ENCODE measurements at places on chromosomes 16 and 17.

- no peak for DNase-seq
- no peak overlapping the region for H3K27ac ChIP-seq
- H3K27me3 ChIP-seq: no peaks in the 10 kb centered on the region
- no peaks in the 10 kb centered on the region for H3K4me1 ChIP-seq
- no peaks in the 10 kb centered on the region for H3K36me3 ChIP-seq
- H3K4me3 ChIP-seq: no peak overlapping the region
Observed at GRCh38 chr17:31802502-31802901, 56.5 kb downstream of the COPRS start.

- DNase-seq: peak; percentile 51
- no peaks in the 10 kb centered on the region for H3K27me3 ChIP-seq
- peaks cover 38% of the 10 kb centered on the region for H3K36me3 ChIP-seq
- peaks cover 27% of the 10 kb centered on the region for H3K4me1 ChIP-seq
Observed at GRCh38 chr17:75827308-75828075, 16.7 kb downstream of the UNC13D start.

DNA sequence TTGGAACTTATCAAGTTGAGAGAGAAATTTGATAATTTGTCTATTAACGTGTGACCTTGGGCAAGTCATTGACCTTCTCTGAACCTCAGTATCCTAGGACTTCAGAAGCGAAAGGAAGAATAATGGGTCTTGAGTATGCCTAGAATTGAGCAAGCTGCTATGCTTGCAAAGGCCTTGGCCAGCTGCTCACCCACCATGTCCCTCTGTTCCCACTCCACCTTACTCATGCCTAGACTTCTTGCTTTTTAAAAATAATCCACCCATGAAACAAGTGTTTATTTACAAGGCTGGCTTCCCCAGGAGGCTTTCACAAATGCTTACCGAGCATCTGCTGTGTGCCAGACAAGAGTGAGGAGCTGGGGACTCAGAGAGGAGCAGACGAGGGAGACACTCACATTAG, 590.6 kb downstream of the MAF start:
- H3K36me3 ChIP-seq: no peaks in the 10 kb centered on the region
- no peaks in the 10 kb centered on the region for H3K27me3 ChIP-seq
- no peak for DNase-seq
- H3K4me1 ChIP-seq: no peaks in the 10 kb centered on the region
- H3K27ac ChIP-seq: no peak overlapping the region

GRCh38 chr17:32567511-32567910, 80.7 kb downstream of the CDK5R1 start:
- H3K36me3 ChIP-seq: no peaks in the 10 kb centered on the region
- H3K4me3 ChIP-seq: no peak overlapping the region
- no peak overlapping the region for H3K27ac ChIP-seq

GRCh38 chr17:50219939-50220465, 18.6 kb upstream of the COL1A1 start:
- no peak for DNase-seq
- H3K27ac ChIP-seq: no peak overlapping the region
- no peaks in the 10 kb centered on the region for H3K4me1 ChIP-seq
- H3K27me3 ChIP-seq: no peaks in the 10 kb centered on the region
- H3K4me3 ChIP-seq: no peak overlapping the region

GRCh38 chr16:30063278-30063892, 2.2 kb upstream of the ALDOA start:
- peaks cover 12% of the 10 kb centered on the region for H3K36me3 ChIP-seq
- H3K27ac ChIP-seq: peak overlapping the region; percentile 93
- H3K4me1 ChIP-seq: peaks cover 33% of the 10 kb centered on the region
- no peak for DNase-seq

DNA sequence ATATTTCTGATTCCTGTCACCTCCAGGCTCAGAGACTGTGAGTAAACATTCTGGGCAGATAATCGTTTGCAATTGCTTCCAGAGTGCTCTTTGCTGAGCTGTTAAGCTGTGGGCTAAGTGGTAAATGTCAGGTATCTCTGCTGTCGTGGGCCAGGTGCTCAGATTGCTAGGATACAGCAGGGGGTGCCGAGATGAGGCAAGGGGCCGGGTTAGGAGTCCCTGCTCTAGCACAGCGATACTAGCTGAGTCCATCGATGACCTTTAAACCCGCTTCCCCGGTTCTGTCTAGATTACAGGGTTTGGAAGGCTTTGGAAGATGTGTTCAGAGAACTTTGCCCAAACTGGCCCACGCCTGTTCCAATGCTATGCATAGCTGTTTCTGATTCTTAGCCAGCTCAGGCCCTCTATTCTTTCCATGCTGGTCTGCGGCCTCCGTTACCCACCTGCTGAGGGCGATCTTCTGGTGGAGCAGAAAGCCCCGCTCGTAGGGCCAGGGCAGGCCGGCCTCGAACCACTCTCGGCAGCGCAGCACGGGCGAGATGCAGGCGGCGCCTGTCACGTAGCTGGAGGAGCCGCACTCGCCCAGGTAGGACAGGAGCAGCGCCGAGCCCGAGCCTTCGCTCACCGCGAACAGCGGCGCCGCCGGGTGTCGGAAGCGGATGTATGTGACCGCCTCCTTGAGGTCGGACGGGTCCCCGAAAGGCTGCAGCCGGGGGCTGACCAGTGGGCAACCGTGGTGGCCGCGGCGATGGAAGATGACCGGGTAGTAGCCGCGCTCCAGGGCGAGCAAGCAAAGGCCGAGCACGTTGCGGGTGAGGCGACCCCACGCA, 979 bp downstream of the ABHD15 start:
- H3K36me3 ChIP-seq: peaks cover 11% of the 10 kb centered on the region
- DNase-seq: peak; percentile 65
- peak overlapping the region; percentile 66 for H3K27ac ChIP-seq
- no peaks in the 10 kb centered on the region for H3K27me3 ChIP-seq
- H3K4me3 ChIP-seq: peak overlapping the region; percentile 75
- peaks cover 33% of the 10 kb centered on the region for H3K4me1 ChIP-seq

GRCh38 chr17:77086433-77087010, 54.2 kb upstream of the SEC14L1 start:
- H3K4me1 ChIP-seq: peaks cover 34% of the 10 kb centered on the region
- H3K4me3 ChIP-seq: peak overlapping the region; percentile 17
- peak; percentile 68 for DNase-seq
- no peak overlapping the region for H3K27ac ChIP-seq
- no peaks in the 10 kb centered on the region for H3K27me3 ChIP-seq

DNA sequence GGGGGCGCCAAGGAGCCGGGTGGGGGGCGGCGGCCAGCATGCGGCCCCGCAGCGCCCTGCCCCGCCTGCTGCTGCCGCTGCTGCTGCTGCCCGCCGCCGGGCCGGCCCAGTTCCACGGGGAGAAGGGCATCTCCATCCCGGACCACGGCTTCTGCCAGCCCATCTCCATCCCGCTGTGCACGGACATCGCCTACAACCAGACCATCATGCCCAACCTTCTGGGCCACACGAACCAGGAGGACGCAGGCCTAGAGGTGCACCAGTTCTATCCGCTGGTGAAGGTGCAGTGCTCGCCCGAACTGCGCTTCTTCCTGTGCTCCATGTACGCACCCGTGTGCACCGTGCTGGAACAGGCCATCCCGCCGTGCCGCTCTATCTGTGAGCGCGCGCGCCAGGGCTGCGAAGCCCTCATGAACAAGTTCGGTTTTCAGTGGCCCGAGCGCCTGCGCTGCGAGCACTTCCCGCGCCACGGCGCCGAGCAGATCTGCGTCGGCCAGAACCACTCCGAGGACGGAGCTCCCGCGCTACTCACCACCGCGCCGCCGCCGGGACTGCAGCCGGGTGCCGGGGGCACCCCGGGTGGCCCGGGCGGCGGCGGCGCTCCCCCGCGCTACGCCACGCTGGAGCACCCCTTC, 484 bp downstream of the FZD2 start:
- no peaks in the 10 kb centered on the region for H3K36me3 ChIP-seq
- H3K4me1 ChIP-seq: peaks cover 25% of the 10 kb centered on the region
- peaks cover 16% of the 10 kb centered on the region for H3K27me3 ChIP-seq
- H3K27ac ChIP-seq: no peak overlapping the region

DNA sequence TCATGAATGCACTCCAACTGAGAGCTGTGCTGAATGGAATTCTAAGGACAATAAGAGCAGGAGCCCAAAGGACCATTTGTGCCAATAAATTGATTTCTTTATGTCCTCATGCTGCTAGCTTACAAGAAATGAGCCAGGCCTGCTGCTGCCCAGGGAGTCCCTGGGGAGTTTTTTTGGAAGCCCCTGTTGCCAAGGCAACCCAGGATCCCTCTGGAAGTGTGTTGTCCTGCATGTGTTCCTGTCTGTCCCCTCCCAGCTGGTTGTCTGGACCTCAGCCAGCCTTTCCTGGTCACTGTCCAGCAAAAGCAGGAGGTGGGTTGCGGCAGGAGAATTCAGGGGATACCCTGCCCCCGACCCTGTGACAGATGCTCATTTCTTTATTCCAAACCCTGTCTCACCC, 51.0 kb upstream of the GPRC5B start:
- no peaks in the 10 kb centered on the region for H3K27me3 ChIP-seq
- H3K4me3 ChIP-seq: no peak overlapping the region
- H3K4me1 ChIP-seq: no peaks in the 10 kb centered on the region
- H3K36me3 ChIP-seq: no peaks in the 10 kb centered on the region
- DNase-seq: no peak

DNA sequence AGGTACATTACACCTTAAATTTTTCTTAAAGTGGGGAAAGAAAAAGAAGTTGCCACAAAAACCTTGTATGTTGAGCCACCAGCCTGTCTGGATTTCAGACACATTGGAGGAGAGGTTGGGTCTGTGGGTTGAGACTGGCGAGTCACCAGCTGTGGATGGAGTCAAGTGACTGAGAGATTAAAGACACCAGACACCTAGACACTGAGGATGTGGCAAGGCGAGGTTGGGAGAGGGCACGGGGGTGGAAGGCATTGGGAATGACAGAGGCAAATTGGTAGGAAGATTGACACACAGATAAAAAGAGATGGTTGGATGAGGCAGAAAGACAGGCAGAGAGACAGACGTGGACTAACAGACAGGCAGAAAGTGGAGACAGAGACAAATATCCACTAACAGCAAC, 49.6 kb downstream of the KCNJ12 start:
- H3K4me3 ChIP-seq: no peak overlapping the region
- no peaks in the 10 kb centered on the region for H3K36me3 ChIP-seq
- no peaks in the 10 kb centered on the region for H3K27me3 ChIP-seq
- no peak for DNase-seq

DNA sequence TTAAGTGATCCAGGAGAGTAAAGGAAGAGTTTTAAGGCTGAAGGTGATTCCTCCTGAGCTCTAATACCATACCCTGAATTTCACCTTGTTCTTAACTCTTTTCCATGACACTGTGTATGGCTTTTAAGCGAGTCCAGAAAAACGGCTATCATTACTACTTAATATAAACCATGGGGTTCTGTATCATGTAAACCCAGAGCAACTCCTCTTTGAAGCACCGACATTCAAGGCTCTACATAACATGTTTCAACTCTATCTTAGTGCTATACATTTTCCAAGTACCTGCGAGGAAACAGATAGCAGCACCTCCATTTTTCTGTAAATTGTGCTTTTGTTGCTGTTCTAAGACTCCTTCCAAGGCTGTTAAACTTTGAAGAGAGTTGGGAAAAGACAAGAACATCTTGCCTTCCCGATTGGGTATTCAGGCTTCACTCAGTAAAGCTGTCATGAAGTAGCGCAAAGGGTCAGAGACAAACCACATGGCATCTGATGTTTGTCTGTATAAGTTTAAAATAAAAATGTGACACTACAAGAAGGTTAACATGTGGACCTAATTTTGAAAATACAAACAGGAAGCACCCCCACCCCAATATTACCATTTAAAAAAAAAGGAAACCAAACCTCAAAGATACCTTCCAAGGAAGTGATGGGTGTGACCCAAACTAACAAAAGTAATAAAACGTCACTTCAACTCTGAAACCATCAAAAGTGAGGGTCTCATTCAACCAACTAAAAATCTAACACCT, 3.9 kb downstream of the STAT5B start:
- H3K36me3 ChIP-seq: no peaks in the 10 kb centered on the region
- H3K27ac ChIP-seq: peak overlapping the region; percentile 89
- DNase-seq: peak; percentile 70
- H3K27me3 ChIP-seq: no peaks in the 10 kb centered on the region

GRCh38 chr16:7509963-7510601, 177.4 kb downstream of the RBFOX1 start:
- no peaks in the 10 kb centered on the region for H3K36me3 ChIP-seq
- H3K27me3 ChIP-seq: no peaks in the 10 kb centered on the region
- H3K27ac ChIP-seq: no peak overlapping the region
- DNase-seq: no peak
- no peaks in the 10 kb centered on the region for H3K4me1 ChIP-seq
